ENCODE measurements at places on chromosomes 12 and 14. TPM values are rescaled to one million over a fixed set of nuclear protein-coding genes. Genes with fewer than 3 reads are reported as not detected.

KLRC1 gene
- not detected for total RNA-seq

MSRB3 gene
- total RNA-seq = 56.8 TPM

SAMD4A gene
- total RNA-seq = 42.0 TPM

KCNMB4 gene
- 0.28 TPM for total RNA-seq

MFAP5 gene
- total RNA-seq = 7.5 TPM

TMED8 gene
- total RNA-seq = 16.0 TPM

GPR135 gene
- total RNA-seq = 3.3 TPM

MMP14 gene
- 525 TPM for total RNA-seq

FAM222A gene
- 0.50 TPM for total RNA-seq

CLEC4E gene
- total RNA-seq = not detected

TMEM30B gene
- total RNA-seq = 28.8 TPM

KCNJ8 gene
- total RNA-seq = not detected

TSHR gene
- total RNA-seq = not detected

FSCB gene
- not detected for total RNA-seq

CLEC1B gene
- not detected for total RNA-seq

AICDA gene
- not detected for total RNA-seq

ACOT6 gene
- not detected for total RNA-seq

PEX5 gene
- 25.0 TPM for total RNA-seq

RITA1 gene
- 21.0 TPM for total RNA-seq

TCL1A gene
- total RNA-seq = not detected

SLC41A2 gene
- 11.9 TPM for total RNA-seq

SDS gene
- total RNA-seq = not detected

ABHD12B gene
- total RNA-seq = not detected

TAS2R30 gene
- total RNA-seq = 6.7 TPM

CPNE8 gene
- 19.7 TPM for total RNA-seq

CFAP73 gene
- total RNA-seq = not detected

PCNX4 gene
- 104 TPM for total RNA-seq

DEPDC4 gene
- 4.2 TPM for total RNA-seq

FGF23 gene
- not detected for total RNA-seq

SLC17A8 gene
- total RNA-seq = not detected

RHNO1 gene
- 59.0 TPM for total RNA-seq

ADAMTS20 gene
- not detected for total RNA-seq

FOXN4 gene
- not detected for total RNA-seq

TPH2 gene
- not detected for total RNA-seq

DEGS2 gene
- 0.17 TPM for total RNA-seq

ALG10 gene
- total RNA-seq = 6.4 TPM

RBP5 gene
- total RNA-seq = not detected

RPS6KA5 gene
- total RNA-seq = 4.8 TPM

EMP1 gene
- total RNA-seq = 33.7 TPM

SYNDIG1L gene
- not detected for total RNA-seq

IKZF4 gene
- 3.8 TPM for total RNA-seq

Data from mammary epithelial cell (primary cell).